NCI-H446 (cell line): ENCODE measurements at places on chromosomes 16 and 17.

DNA sequence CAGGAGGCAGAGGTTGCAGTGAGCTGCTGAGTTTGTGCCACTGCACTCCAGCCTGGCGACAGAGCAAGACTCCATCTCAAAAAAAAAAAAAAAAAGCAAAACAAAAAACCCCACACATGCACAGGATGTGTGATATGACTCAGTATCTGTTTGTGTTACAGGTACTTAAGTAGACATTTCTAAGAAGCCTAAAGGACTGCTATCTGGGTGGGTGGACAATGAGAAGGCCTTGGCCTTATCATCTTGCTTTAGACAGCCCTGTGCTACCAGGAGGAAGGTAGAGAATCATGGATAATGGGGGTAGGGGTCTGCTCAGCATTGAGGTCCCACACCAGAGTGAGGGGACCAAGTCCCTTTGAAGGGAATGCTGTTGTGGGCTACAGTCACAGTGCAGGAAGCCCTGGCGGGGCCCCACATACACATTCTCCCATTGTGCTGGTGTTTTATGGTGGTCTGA lies 26.7 kb downstream of the PLD6 start:
- DNase-seq = no peak

GRCh38 chr17:66547151-66547865 lies 244.9 kb downstream of the PRKCA start:
- DNase-seq = no peak

DNA sequence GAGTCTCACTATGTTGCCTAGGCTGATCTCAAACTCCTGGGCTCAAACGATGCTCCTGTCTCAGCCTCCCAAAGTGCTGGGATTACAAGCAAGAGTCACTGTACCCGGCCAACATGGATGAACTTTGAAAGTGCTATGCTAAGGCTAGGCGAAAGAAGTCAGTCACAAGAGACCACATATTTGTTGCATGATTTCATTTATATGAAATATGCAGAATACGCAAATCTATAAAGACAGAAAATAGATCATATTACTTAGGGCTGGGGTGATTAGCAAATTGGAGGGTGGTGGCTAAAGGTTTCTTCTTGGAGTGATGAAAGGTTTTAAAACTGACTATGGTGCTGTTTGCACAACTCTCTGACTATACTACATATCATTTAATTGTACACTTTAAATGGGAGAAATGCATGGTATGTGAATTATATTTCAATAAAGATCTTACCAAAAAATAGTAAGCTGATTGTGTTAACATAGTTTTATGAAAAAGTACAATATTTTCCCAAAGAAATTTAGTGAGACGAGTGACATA lies 1.2 kb upstream of the FLYWCH1 start:
- DNase-seq = no peak

DNA sequence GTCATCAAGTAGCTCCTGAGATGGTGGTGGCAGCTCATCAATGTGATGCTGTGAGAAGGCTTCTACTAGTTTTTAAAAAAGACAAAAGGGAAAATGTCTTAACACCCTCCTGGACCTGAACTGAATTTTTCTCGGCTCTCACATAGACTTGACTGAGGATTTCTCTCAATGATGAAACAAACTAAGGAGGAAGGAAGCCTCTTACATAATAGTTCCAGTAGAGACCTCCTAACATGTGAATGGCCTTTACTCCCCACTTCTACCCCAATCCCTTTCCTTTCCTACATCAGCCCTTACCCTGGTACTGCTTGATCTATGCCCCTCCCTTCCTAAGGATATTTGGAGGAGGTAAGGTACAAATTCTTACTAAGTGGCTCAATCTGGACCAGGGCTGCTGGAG lies 54.8 kb upstream of the MTMR4 start:
- DNase-seq = no peak

DNA sequence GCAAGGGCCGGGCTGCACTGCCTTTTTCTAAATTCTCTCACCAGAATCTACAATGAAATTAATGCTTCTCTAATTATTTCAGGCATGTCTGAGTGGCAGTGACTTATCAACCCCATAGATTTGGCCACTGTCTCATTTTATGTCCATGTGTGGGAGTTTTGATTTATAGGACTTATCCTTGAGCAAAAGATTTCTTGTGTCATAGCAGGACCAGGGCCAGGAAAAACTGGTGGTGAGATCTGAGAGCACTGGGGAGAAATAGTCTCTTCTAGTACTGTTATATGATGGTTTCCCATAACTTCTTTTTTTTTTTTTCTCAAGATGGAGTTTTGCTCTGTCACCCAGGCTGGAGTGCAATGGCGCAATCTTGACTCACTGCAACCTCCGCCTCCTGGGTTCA lies 1.5 kb upstream of the KRT23 start:
- no peak for DNase-seq

- DNase-seq = no peak
These were observed 14.6 kb downstream of the ADCY7 start for GRCh38 chr16:50280932-50281331.

DNA sequence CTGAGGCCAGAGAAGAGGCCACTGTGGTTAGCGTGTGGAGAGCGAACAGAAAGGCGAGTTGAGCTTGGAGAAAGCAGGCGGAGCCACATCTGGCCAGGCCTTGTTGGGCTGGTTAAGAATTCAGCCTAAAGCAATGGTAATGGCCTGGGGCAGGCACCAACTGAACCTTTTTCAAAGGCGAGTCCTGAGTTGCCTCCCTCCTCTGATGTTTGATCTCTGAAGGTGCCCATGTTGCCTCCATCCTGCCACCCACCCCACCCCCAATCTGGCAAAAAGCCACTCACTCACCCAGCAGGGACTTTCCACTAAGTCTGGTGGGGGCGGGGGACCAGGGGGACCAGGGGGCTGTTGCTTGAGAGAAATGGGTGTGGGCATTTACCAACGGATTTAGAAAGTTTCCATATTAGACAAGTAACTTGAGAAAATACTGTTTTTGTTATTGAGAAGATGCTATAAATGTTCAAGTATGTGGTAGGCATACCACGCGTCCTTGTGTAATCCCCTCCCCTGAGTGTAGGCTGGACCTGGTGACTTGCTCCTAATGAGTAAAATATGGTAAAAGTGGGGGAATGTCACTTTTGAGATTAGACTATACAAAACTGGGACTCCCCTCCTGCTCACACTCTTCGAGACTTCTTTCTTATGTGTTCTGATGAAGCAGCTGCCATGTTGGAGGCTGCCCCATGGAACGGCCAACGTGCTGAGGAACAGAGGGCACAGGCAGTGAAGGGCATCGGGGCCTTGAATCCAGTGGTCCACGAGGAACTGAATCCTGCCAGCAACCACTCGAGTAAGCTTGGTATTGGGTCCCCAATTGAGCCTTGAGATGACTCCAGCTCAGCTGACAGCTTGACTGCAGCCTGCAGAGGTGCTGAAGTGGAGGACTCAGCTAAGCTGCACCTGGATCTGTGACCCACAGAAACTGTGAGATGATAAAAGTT lies 29.9 kb upstream of the TNS4 start:
- no peak for DNase-seq

DNA sequence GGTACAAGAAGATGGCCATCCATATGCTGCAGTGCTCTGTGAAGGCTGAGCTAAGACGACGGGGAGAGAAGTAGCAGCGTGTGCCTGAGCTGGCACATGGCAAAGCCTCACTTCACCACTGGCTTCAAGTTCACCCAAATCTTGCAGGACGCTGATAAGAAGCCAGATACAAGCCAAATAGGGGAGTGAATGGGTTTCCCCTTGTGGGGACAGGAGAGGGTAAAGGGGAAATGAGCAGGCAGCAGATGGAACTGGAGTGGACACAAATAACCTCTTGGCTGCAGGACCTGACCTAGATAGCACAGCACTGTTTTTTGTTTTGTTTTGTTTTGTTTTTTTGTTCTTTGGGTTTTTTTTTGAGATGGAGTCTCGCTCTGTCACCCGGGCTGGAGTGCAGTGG lies 21.0 kb upstream of the PITPNA start:
- no peak for DNase-seq

GRCh38 chr16:61929776-61930175 lies 106.5 kb downstream of the CDH8 start:
- no peak for DNase-seq

DNA sequence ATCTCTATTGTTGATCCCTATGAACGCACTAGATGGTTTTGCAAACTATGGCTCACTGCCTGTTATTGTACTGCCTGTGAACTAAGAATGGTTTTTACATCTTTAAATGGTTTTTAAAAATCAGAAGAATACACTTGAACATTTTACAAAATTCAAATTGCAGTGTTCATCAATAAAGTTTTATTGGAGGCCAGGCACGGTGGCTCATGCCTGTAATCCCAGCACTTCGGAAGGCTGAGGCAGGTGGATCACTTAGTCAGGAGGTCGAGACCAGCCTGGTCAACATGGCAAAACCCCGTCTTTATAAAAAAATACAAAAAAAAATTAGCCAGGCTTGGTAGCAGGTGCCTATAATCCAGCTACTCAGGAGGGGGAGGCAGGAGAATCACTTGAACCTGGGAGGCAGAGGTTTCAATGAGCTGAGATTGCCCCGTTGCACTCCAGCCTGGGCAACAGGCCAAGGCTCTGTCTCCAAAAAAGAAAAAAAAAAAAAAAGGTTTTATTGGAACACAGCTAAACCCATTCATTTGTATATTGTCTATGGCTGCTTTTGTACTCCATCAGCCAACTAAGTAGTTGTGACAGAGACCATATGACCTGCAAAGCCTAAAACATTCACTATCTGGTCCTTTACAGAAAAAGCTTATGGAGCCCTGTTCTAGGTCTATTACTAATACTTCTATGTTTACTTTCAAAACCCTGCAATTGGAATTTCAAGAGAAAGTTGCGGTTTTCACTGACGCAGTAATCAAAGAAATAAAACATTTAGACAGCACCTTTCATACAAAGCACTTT lies 18.9 kb downstream of the IKZF3 start:
- no peak for DNase-seq

DNA sequence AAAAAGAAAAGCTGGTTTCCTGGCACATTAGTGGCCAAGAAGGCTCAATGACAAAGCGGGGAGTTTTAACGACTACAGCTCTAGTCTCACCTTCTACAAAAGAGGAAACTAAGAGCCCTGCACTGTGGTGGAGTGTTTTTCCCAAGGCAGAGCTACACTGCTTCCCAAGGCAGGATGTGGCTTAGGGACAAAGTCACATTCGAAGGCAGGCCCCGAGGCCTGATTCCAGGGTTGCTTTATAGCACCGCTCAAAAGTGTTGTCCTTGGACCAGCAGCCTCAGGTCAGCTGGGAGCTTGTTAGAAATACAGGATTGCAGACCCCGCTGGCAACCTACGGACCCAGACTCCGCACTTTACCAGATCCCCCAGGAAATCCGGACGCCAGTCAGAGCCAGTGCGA lies 23.8 kb downstream of the TMEM92 start:
- DNase-seq = no peak

GRCh38 chr16:78522327-78522726 lies 422.9 kb downstream of the WWOX start:
- no peak for DNase-seq

DNA sequence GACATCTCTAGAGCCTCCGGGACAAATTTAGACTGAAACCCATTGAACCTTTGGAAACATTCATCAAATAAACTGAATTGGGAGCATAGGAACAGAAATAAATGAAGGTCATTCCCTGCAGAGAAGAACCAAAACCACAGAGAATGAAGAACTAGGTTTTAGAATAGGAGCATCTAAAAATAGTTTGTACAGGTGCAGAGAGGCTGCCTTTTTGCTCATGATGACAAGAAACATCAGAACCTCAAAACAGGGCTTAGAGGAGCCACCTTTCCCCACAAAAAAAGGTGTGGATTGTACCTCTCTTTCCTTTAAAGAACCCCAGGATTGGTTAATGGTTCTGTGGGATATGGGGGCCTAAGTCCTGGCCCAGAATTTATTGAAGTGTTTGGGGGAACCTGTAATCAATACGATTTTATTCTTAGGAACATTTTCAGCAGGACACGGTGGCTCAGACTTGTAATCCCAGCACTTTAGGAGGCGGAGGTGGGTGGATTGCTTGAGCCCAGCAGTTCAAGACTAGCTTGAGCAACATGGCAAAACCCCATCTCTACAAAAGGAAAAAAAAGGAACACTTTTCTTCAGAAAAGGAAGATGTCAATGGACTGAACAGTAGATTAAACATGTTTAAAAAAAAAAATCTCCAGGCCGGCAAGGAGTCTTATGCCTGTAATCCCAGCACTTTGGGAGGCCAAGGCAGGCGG lies 37.7 kb upstream of the SLC47A1 start:
- no peak for DNase-seq

GRCh38 chr17:9677411-9677810 lies 32.1 kb downstream of the USP43 start:
- DNase-seq = no peak

GRCh38 chr16:19840524-19841110 lies 44.0 kb downstream of the GPRC5B start:
- peak; percentile 68 for DNase-seq

DNA sequence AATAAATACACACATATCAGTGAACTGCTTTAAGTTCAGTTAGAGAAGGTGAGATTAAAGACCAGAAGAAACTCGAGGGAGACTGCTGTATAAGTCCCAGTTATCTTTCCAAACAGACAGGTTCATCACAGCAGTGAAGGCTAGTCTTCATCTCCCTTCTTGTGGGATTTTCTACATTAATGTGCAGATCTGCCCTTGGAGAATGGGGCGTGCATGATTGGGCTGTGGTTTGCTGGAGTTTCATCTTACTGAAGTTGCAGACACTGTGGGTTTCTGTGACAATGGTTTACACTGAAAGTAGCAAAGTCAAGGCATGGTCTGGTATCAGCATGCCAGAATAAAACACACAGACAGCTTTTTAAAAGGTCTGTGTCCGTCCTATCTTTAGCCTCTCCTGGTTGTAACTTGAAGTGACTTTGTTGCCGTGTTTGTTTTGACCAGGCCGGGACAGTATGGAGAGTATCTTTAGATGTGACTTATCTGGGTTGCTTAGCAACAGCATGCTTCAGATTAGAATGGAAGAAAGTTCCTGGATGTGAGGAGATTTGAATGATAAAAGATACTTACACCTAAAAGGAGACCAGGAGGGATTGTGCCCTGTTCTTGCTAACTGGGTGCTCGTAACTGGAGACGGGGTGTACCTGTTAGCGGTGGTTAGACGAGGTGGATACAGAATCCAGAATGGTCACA lies 16.1 kb downstream of the NAA60 start:
- no peak for DNase-seq
